Neural progenitor cell (in vitro differentiated cells): ENCODE measurements at places on chromosomes 11 and 22.

GRCh38 chr11:2386591-2386990, 9.5 kb downstream of the CD81 start:
- DNase-seq = no peak

- DNase-seq = peak; percentile 25
These were observed 210.8 kb downstream of the PGR start for GRCh38 chr11:100918551-100919500.

DNA sequence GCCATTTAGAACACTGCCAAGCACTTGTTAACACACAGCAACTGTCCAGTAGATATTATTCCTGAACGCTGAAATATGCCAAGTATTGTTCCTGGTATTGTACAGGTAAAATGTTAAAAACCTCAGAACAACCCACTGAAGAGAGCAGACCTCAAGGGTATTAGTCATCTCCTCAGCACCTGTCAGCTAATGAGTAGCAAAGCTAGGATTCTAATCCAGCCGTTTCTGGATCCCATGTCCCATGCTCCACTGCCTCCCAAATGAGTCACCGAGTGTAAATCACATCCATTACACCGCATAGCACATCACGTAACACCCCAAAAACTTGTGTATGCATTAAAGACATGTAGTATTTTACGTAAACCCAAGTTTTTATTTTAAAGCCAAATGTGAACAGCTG, 705.4 kb upstream of the TENM4 start:
- no peak for DNase-seq

GRCh38 chr11:112412383-112412782, 151.7 kb upstream of the PLET1 start:
- no peak for DNase-seq

- DNase-seq = no peak
These were observed 20.3 kb downstream of the WNT11 start for GRCh38 chr11:76185931-76186401.

DNA sequence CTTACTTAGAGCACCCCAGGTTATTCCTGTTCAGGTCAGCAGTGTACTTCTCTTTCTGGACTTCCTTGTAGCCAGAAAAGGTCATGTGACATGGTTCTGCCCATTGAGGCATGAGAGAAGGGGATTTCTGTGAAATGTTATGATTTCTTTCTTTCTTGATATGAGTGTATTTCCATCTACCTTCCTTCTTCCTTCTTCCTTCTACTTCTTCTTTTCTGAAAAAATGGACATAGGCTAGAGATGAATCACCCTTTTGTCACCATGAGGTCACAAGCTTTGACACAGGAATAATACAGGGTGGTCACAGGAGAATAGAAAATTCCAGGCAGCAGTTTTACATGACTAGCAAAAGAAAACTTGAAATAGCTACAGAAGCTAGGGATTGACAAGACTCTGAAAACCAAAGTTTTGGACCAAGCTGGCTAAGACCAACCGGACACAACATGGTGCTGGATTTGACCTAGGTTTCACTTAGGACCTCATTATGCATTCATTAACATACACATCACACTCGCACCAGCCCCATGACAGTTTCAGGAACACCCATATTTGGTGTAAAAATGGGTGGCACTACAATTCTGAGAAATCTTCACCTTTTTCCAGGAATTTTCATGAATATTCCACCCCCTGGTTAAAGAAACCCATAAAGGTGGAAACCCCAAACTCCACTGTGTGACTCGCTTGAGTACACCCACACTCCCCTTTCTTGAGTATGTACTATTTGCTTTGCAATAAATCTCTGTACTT, 21.2 kb upstream of the MAP6 start:
- no peak for DNase-seq

DNA sequence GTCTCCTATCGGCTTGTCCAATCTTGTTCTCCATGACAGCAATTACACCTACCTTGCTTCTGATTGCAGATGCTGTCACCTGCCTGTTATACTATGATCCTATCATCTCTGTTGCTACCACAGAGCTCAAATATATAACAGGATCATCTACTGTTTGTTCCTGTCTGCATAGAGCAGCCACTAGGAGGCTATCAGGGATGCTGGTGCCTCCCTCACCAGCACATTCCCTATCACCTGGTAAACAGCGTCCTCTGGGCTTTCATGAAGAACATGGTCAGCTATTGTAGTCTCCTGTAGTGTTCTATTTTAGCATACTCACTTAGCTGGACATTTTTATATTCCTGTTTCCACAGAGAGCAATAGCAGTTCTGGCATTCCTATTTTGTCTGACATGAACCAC, 87.8 kb upstream of the FAT3 start:
- DNase-seq = peak; percentile 40

DNA sequence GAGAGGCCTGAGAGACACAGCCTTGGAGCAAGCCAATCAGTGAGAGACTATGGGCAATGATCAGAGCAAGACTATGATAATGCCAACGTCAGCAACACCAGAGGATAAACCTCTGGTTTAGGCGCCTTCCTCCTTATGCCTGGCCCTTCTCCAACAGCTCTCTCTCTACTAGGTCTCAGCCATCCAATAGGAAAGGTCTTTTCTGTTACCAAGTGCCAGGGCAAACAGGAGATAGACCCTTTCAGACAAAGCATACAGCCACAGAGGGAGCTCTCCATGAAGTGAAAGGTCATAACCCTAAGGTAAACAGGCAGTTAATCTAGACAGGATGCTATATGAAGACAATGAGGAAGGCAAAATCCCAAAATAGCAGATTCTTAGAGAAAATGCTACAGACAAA, 9.5 kb downstream of the STK33 start:
- peak; percentile 30 for DNase-seq

GRCh38 chr22:29212743-29213142, 7.0 kb downstream of the EMID1 start:
- no peak for DNase-seq

DNA sequence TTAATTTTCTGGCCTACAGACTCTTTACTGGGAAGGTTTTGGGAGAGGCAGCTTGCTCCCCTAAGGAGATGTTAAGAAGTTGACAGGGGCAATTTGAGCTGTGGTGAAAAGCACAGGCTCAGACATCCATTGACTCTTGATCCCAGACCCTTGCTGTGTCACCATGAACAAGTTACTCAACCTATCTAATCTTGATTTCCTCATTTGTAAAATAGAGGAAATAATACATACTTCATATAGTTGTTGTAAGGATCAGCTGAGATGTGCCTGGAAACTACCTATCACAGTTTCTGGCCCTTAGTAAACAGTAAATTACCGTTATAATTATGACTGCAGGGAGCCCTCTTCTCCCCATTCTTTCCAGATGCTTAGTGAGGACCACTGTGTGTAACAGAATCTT, 16.6 kb upstream of the SCGB1D4 start:
- no peak for DNase-seq

- no peak for DNase-seq
These were observed 128.3 kb downstream of the DDX10 start for GRCh38 chr11:108793138-108793537.

- no peak for DNase-seq
These were observed 1187.3 kb upstream of the CNTN5 start for GRCh38 chr11:97833412-97833811.

- DNase-seq = no peak
These were observed 1.5 kb downstream of the LTBP3 start for GRCh38 chr11:65556470-65557279.

GRCh38 chr22:17972385-17973191, 51.8 kb downstream of the MICAL3 start:
- peak; percentile 32 for DNase-seq

DNA sequence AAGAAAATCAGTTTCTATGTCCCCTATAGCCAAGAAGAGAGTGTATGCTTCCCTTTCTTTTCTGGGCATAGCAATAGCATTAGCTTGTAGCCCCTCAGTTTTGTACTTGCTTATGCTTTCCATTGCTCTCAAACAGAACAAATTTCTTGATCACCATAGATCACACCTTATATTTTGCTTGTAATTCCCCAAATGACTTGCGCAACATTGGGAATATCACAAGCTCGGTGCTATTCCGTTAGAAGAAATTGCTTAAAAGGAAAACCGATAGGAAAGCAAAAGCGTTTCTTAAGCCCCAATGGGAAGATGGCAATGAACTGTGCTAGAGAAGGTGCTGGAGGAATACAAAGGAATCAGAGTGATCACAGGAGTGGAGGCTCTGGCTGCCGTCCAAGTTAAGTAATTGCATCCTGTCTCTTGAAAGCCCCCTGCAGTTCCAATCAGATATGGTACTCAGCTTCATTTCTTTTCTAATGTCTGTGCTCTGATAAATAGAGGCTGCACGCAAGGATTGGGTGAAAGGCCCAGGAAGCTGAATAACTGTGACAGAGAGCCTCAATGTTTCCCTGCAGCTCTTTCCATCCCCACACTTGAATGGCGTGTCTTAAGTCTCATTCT, 182.1 kb upstream of the KIRREL3 start:
- DNase-seq = no peak

- no peak for DNase-seq
These were observed 9.1 kb downstream of the DCPS start for GRCh38 chr11:126312961-126313360.

- no peak for DNase-seq
These were observed 44.9 kb downstream of the ALG9 start for GRCh38 chr11:111826322-111826950.

GRCh38 chr22:32909581-32910428, 108.3 kb downstream of the TIMP3 start:
- no peak for DNase-seq

DNA sequence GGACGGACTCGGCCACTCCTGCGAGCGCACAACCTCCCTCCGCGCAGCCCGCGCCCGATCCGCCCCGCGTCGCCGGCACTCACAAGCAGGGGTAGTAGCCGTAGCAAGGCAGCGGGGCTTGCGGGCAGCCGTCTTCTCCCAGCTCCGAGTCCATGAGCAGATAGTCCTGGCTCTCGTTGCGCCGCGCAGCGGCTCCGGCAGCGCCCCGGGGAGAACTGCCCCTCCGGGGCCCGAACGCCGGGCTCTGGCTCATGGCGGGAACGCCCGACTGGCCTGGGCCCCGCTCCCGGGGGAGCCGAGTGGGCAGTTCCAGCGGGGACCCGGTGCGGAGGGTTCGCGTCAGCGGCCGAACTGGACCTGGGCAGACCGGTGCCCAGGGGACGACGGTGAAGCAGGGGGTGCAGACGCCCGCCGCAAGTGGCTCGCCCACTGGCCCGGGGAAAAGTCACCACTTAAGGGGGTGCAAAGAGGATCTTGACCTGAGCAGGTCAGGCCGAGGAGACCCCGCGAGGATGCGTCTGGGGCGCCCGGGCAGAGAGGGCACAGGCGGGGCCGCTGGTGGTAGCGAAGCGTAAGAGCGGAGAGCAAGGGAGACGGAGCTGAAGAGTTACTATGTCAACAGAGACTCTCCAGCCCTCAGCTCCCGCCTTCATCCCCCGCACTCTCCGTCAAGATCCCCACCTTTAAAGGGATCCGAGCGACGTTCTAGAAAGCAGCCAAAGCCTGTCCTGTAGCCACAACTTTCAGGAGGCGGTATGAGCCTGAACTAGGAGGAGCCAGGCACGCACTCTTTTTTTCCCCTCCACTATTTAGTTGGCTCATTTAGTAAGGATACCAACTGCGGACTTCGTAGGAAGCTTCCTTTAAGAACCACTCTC, at the start of gene TRPC6:
Gene TRPC6, minus strand, starts transcription at position 757 of the 878 bp plus-strand sequence. Its CDS starts 504 bp downstream, at position 253.
- peak; percentile 73 for DNase-seq

DNA sequence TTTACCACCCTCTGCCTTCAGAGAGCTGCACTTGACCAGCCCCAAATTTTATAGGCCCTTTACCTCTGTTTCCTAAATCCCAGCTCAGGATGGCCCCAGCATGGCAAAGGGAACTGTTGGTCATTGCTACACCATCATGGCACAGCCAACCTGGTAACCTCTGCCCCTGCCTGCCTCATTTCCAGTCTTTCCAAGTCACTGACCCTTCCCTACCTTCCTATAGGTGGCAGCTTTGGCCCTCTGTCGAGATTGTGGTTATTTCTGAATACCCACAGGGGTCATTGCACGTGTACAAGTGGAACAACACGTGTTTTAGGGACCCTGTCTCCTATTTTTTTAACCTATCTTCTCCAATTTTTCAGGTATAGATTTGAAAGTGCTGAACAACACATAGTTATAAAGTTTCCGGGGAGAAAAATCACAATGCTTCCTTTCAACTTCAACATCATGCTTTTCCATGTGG, 2.8 kb downstream of the GALNT18 start:
- peak; percentile 34 for DNase-seq

- DNase-seq = no peak
These were observed 518.0 kb downstream of the DLG2 start for GRCh38 chr11:85109141-85109540.

DNA sequence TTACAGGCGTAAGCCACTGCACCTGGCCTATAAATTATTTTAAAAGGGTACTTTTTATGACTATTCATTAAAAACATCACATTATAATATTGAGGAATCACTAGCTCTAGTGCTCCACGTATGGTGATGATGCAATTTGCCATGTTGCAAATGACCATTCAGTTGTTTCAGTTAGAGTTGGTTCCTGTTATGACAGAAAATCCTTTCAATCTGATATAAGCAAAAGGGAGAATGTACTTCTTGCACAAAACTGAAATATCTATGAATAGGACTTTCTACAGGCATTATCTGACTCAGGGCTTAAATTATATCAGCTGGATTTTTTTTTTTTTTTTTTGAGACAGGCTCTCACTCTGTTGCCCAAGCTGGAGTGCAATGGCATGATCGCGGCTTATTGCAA, 45.6 kb upstream of the RRM1 start:
- no peak for DNase-seq

DNA sequence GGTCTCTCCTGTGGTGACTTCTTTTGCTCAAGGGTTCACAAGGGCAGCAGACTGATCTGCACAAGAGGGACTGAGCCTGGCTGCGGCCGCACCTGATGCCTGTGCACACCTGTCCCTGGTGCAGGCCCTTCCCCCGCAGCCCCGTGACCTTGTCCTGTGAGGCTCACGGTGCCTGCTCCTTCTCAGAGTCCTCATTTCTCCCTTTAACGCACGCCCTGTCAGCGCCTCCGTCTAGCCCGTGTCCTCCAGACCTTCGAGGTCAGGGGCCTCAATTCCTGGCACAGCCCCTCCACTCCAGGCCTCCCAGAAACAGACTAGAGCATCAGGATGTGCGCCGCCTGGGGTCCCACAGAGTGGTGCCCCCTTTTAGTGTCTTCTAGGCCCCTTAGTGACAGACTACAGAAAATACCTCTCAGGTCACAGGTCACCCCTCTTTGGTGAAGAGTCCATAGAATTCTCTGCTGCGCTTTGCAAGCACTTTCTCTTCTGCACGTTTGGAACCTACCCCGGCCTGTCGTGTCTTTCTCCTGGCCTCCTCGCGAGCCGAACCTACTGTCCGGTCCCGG, 1.0 kb upstream of the DRD4 start:
- no peak for DNase-seq
